Stimulated activated CD8-positive, alpha-beta memory T cell treated with anti-CD3 and anti-CD28 coated beads, Interleukin-15, amount 100 ng/mL, for 4 hours (primary cell): ENCODE measurements at places on chromosomes 3 and 15.

- no peak for DNase-seq
Observed at GRCh38 chr3:69386556-69387385, 883 bp upstream of the FRMD4B start.

DNA sequence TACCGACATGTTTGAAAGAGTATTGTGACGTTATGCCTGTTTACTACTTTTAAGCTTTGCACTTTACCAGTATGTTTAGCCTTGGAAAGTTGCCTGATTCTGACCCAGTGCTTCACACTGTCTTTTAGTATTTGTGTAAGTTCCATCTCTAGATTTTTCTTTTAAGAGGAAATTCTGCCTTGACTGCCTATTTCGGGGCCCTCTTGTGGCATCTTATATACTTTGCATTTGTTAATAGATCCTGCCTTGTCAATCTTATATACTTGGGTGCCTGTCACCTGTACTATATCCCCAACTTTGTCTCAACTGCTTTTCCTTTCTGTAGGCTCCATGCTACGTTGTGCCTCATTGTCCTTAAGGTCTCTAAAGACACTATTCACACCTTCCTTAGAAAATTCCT is 244.6 kb downstream of the STXBP5L start:
- no peak for DNase-seq

DNA sequence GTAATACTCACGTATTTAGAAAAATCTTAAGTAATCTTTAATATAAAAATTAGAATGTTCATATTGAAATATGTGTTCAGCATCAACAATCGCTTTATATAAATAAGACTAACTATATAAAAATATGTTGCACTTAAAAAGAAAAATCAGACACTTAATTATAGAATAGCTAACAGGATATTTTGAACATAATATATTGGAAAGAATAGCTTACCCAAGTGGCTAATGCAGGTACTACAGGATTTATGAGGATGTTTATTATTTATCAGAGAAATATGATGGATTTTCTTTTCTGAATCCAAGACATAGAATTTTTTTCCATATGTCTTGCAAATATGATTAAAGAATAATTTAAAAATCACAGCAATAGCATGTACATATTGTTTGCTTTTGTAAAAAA is 567.9 kb upstream of the GBE1 start:
- no peak for DNase-seq

DNA sequence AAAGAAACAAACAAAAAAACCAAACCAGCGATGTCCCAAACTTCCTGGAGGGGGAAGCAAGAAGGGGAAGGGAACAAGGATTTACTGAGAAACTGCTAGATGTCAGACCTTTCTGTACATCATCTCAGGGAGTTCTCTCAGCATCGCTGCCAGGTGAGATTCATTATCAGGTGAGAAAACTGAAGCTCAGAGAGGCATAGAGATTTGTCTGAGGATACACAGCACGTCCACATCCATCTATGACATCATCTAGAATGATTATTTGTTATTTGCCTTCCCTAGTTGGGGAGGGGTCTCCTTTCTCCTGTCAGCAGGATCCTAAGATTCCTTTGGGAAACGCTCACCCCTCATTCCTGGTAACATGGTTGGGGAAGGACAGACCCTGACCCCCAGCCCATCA is 57.1 kb upstream of the LINGO1 start:
- DNase-seq: no peak
